Prostate gland (tissue), 2 donors: ENCODE measurements at places on chromosomes 2 and 18. TPM values are rescaled to one million over a fixed set of nuclear protein-coding genes. Genes with fewer than 3 reads are reported as not detected.
A peak's percentile ranks its signal among the peaks of the same experiment; 100 is the strongest.

GRCh38 chr2:64768491-64769005, 114.8 kb upstream of the SERTAD2 start:
- DNase-seq = peak; percentile 29

The THSD7B gene
- total RNA-seq = 0.51 TPM

DNA sequence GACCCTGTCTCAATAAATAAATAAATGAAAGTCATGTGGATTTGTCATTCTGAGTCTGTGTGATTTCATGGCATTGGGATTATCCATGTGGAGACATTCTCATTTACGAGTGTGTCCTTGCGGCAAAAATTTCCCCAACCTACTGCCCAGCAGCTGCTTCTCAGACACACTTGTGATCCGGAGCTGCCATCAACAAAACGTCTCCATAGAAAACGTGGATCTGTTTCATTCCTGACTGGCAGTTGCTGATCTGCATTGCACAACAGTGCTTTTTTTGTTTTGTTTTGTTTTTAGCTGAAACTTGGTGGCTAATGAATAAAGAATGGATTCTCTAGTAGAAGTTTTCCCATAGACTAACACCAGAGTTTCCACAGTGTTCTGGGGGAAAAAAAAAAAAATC, 74.7 kb downstream of the TGIF1 start:
- no peak for DNase-seq

DNA sequence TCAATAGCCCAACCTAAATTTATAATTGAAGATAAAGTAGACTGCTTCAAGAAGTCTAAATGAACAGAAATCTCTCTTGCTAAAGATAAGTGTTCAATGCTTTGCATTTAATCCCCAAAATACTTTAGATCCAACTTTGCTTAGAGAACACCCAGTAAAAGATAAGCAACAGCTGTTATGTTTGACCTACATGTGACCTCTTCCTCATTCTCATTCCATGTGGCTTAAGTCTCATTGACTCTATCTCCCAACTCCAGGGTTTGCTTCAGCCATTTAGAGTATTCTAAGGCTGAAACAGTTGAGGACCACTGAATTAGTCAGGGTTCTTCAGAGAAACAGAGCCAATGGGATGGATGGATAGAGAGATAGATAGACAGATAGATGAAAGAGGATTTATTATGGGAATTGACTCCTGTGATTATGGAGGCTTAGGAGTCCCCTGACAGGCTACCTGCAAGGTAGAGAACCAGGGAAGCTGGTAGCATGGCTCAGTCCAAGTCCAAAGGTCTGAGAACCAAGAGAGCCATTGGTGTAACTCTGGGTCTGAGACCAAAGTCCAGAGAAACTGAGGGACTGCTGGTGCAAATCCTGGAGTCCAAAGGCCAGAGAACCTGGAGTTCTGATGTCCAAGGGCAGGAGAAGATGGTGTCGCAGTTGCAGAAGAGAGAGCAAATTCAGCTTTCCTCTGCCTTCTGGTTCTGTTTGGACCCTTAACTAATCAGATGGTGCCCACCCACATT, 32.1 kb downstream of the CRYGD start:
- no peak for DNase-seq

GRCh38 chr2:237724811-237725478, 73.6 kb upstream of the RBM44 start:
- no peak for DNase-seq

DNA sequence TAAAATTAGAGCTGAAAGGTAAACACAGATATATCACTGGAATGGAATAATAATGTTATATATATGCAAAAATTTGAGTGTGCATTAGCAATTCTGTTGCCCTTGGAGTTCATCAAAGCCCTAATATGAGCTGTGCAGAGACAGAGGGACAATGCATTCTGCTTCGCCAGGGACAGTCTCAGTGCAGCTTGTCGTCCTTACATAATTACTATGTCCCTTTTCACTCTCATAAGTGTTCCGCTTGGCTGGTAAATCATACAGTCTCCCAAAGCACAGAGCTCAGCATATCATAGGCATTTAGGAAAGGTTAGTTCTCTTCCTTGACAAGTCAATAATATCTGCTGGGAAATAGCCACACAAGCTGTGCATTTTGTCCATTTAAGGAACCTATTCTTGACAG, 30.7 kb downstream of the MAPK4 start:
- no peak for DNase-seq

The OXER1 gene
- total RNA-seq = 5.6 TPM

The SNORC gene
- total RNA-seq = 8.0 TPM

The GKN1 gene
- total RNA-seq = not detected

The NFE2L2 gene
- 98.6 TPM for total RNA-seq

DNA sequence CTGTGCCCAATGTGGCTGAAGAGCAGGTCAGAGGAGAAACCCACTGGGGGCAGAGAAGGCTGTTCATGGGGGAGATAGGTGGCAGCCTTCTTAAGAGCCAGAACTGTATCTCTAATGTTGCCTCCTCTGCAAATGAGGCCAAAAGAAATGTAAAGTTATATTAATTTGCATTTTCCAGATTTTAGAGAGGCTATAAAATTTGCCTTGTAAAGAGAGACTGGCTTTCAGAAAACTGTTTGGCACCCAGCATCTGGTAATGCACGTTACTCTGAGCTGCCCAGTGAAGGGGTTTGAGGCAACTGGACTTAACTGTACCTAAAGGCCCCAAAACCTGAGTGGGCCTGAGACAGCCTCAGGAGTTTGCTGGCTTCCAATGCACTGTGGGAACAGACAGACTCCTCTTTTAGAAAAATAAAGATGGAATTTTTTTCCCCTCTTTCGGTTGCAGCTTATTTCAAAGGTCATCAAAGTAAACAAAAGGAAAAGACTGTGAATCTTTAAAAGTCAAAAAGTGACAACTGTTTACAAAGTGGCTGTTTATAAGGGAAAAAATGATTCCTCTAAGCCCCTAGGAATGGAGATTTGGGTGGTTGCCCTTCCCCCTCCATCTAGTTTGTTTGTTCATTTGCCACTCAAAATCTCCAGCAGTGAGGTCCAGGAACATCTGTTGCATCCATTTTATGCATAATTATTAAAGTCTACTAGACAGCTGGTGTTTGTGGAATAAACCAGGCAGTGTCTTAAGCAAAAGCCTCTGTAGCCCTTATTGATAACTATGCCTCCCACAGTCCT, 132.2 kb upstream of the ZFP36L2 start:
- DNase-seq = no peak

The CD8B2 gene
- 0.55 TPM for total RNA-seq

GRCh38 chr2:143128681-143129580, at the start of gene ARHGAP15:
ARHGAP15 (plus strand) TSS chr2:143129419.
- no peak for DNase-seq

GRCh38 chr18:48950536-48951447, at the start of gene SMAD7:
SMAD7 (minus strand) TSS chr18:48950965; CDS start chr18:48950424, 541 bp downstream.
- DNase-seq = no peak

DNA sequence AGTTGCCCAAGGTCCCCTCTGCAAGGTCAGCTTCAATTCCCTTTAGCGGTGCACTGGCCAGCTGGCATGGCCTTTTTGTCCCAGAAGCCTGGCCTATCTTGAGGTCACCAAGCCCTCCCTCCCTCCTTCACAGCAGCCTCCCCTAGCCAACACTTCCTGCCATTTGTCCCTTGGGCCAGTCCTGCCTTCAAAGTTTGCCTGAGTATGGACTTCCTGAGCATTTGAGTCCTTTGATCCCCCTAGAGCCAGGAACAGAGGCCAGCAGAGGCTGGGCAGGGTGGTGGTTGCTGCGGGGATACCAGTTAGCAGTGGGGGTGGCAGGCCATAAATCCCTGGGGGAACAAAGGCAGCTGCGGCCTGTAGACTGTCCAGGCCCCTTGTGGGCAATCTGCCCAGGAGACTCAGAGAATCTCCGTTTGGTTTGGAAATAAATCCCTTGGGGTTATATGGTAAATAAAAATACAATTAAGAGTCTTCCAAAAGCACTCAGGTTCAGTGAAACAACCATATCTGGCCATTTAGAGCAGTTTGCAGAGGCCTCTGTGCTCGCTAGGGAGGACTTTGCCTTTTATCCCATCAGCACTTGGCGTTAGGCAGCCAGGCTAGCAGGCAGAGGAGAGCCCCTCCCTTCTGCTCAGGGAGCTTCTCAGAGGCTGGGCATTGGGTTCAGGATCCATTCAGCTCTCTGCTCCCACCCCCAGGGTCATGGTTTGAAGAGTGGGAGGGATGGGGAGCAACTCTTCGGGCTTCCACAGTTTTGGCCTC, 3.1 kb upstream of the HES6 start:
- DNase-seq = no peak

- no peak for DNase-seq
Measured at GRCh38 chr18:1668279-1668678, 763.6 kb downstream of the ADCYAP1 start.

DNA sequence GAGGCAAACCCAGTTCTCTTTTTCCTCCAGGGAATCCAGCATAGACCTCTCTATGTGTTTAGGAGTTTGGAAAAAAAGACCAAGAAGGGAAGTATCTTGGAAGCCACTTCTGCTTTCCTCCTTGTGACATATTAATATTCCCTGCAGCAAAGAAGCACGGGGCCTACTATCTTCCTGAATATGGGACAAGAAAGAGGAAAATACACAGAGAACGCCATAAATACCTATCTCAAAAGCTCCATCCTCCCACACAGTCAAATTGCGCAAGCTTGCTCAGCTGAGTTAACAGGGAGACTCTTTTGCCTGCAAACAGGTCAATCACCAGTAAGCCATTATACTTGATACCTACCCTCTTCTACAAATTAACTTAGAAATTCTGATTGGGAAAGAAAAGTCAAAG, 16.7 kb upstream of the RAPH1 start:
- peak; percentile 7 for DNase-seq

GRCh38 chr18:9434122-9434701, 41.1 kb upstream of the RALBP1 start:
- no peak for DNase-seq

The RRM2 gene
- total RNA-seq = 1.9 TPM

The INO80C gene
- total RNA-seq = 26.4 TPM

The ARHGEF33 gene
- total RNA-seq = 0.96 TPM

DNA sequence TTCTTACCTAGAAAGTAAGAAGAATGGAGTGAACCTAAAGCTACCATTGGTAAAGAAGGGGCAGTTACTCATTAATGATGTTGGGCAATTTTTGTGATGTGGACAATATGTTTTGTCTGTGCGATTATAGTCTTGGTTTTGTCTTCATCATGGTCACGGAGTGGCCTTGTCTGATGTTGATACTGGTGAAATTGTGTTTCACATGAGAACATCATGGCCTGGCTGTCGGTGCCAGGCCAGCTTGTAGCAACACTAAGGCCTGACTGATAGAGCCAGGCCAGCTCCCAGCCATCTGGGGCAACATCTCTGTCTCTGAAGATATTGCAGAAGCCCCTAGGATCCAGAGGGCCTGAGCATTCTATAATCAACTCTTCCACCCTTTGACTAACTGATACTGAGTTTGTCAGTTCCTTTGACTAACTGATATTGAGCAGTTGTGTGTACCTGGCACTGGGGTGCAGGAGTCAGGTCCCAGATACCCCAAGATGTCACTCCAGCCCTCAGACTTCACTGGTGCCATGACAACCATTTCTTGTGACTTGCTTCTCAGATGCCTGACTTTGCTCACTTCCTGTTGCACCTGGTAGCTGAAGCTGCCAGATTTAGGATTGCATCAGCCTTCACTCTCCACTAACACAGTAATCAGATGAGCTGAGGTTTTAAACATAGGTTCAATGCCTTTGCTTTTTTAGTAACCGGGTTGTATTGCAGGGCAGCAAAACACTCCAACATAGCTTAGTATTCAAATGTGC, 62.5 kb downstream of the RPIA start:
- no peak for DNase-seq

DNA sequence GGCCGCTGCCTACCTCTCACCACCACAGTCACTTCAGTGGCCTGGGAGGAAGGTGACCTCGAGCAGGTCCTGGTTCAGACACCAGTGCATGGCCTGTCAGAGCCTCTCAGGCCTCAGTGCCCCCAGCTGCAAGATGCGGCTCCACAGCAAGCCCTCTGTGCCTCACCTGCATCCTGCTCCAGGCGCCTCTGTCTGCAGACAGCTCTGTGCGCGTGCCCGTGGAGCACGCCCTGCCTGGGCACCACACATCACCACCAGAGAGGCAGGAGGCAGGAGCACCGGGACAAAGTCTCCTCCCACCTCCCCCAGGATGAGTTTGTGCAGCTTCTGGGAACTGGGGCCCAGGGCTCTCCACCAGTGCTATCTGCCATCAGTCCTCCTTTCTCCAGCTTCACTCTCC, 98.7 kb downstream of the TFCP2L1 start:
- DNase-seq = no peak

DNA sequence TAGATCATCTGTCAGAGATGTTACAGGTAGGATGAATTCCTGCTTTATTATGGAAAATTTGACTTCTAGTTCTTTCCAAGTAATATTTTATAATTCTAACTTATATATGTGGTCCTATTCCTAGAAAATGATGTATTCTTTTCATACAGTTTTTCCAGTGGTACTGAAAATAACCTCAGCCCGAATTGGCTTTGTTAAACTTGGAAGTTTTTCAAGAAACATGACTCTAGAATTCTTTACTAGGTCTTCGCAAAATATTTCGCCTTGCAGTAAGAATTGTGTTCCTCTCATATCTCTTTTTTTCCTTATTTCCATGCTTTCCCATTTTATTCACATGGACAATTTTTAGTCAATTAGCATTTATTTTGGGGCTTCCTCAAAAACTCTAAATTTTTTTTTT, 60.5 kb downstream of the BMPR2 start:
- DNase-seq = no peak

The RELCH gene
- 49.0 TPM for total RNA-seq

The SLC16A14 gene
- total RNA-seq = 3.2 TPM

GRCh38 chr18:54100466-54100865, 124.0 kb downstream of the MBD2 start:
- no peak for DNase-seq

The PHLPP1 gene
- total RNA-seq = 16.8 TPM

The GCG gene
- total RNA-seq = 1.6 TPM

GRCh38 chr2:45736757-45737704, 85.6 kb downstream of the PRKCE start:
- DNase-seq = no peak

GRCh38 chr2:233792720-233793119, 14.6 kb downstream of the MROH2A start:
- DNase-seq = no peak

- DNase-seq = no peak
Measured at GRCh38 chr2:88810017-88810416, 118.5 kb downstream of the RPIA start.

GRCh38 chr18:72692086-72692485, 147.9 kb upstream of the CBLN2 start:
- DNase-seq = no peak

- no peak for DNase-seq
Measured at GRCh38 chr2:197261808-197262226, 48.8 kb downstream of the ANKRD44 start.
